Fibroblast of skin of right quadriceps (primary cell): ENCODE measurements at places on chromosomes 6 and 20.

DNA sequence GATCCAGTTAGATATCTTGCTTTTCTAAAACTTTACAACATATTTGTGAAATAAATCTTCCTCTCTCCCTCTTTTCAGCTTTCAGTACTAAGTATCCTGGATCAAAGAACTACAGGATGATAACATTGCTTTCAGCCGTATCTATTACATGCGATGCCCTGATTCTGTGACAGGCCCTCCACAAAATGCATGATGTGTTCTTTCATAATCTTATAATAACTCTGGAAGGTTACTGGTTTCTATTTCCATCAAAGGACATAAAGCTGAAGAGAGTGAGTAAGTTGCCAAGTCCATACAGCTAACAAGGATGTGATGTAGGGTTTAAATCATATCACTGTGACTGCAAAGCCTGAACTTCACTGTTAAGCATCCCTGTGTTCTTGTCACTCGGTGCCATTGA lies 62.9 kb upstream of the ADGRG6 start:
- DNase-seq: peak; percentile 14

- no peak for DNase-seq
Measured at GRCh38 chr6:129612440-129612839, 97.5 kb downstream of the ARHGAP18 start.

DNA sequence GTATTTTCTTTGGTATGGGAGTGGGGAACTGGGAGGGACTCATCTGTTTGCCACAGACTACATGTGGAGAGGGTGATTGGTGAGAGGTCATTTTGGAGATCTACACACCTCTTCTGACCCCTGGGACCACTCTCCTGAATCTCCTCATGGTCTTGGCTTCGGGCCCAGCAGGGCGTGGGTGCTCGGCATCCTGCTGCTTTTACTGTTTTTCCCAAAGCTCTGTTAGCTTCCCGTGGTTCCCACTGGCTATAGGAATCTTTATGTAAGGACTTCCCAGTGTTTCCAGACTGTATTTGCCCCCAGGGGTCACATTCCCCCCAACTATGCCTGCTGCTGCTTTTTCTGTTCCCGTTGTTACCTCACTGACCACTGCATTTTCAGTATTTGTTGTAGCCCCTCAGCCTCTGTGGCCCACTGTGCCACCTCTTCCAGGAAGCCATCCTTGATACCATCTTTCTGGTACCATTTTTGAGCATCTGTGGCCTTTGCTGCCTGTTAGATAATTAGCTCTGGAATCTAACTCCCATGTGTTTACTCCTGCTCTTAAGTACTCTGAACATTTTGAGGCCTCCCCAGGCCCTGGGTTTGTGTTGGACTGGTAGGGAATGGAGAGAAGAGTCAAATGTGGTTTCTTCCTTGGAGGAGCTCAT lies 14.9 kb downstream of the PLCG1 start:
- no peak for DNase-seq

GRCh38 chr20:57911512-57912226 lies 201.9 kb upstream of the PMEPA1 start:
- no peak for DNase-seq

GRCh38 chr6:37570482-37571133 lies 70.9 kb upstream of the CCDC167 start:
- no peak for DNase-seq

- no peak for DNase-seq
Measured at GRCh38 chr20:18794428-18794787, 19.2 kb upstream of the SCP2D1 start.

DNA sequence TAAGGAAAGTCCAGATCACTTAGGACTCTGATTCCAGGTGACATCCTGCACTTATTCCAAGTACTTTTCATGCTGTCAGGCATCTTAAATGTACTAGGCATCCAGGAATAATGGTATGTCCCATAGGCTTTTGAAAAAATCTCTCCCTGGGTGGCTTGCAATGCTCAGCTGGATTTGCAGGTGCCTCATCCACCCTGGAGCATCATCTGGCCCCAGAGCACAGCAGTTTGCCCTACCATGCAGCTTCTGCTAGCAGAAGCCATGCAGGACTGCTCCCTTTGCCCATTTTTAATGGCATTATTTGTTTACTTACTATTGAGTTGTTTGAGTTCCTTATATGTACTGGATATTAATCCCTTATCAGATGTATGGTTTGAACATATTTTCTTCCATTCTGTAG lies 45.2 kb downstream of the DZANK1 start:
- no peak for DNase-seq

DNA sequence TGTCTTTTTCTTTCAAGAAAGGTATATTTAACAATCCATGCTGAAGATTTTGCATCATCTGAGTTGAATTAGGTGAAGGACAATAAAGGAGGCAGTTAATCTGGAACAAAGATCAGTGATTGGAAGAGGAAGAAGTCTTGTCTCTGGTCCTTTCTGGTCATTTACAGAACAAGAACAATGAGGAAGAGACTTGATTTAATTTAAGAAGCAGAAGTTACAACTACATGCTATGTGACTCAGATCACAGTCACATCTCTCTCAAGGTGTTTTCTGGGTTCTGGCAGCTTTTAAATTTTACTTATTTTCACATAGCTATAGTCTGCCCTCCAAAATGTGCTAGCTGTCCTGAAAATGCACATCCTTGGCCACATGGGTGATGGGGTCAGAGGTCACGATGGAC lies 53.5 kb upstream of the DEK start:
- no peak for DNase-seq

- peak; percentile 67 for DNase-seq
Measured at GRCh38 chr6:106097411-106098231, 11.5 kb downstream of the PRDM1 start.

DNA sequence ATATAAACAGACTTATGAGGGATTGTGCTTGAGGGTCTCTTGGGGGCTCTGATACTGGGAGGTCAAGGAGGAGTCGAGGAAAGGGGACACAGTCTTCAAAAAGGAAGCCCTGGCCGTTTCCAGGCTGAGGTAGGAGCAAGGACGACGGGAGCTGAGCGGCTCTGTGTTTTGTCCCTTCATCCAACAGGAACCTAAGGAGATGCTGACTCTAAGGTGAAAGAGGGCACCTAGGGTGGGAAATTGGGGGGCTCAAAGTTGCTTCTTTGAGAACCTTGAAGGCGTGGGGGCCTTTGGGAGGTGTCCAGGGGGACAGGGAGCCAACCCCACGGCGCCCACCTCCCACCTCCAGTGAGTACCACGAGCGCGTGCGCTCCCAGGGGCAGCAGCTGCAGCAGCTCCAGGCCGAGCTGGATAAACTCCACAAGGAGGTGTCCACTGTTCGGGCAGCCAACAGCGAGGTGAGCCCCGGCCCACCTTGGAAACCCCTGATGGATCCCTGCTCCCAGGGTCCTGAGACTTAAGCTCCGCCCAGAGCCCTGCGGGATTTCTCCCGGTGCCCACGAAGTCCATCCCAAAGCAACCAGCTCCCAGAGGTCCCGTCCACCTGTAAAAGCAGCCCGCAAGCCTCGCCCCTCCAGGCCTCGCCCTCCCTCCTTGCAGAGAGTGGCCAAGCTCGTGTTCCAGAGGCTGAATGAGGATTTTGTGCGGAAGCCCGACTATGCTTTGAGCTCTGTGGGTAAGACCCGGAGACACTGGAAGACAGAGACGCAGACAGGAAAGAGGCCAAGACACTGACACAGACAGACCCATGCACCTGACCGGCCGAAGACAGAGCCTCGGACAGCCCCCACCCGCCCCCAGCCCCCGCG lies 2.9 kb downstream of the SPAG4 start:
- no peak for DNase-seq

DNA sequence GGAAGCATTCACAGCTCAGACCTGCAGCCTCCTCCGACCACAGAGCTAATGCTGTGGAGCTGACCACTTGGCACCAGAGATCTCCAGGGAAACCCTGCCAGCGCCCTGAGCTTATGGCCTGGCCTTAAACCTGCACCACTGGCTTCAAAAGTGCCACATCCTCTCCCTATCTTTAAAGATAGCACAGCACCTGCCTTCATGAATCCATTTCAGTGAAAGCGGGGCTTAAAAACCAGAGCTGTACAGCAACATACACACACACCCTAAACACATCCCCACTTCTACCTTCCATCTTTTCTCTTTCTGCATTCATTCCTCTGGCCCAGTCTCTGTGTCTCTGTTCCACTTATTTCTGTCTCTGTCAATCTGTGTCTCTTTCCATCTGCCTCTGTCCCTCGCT lies 59.8 kb upstream of the CCDC167 start:
- DNase-seq: no peak

DNA sequence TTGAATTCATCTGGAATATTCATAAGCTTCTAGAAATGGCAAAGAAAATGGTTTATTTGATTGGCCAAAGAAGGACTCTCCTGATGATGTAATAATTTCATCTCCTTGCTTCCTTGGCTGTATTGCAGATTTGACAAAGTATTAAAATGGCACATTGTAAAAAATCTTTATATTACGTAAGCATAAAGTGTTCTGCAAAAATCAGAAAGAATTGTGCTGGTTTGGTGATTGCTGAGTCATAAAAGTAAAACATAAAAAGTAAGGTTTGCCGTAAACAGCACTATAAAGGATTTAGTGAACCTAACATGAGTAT lies 255.9 kb upstream of the RREB1 start:
- DNase-seq: no peak

GRCh38 chr6:16690608-16691142 lies 70.6 kb downstream of the ATXN1 start:
- DNase-seq: peak; percentile 52

- DNase-seq: peak; percentile 14
Measured at GRCh38 chr6:128803911-128804310, 79.0 kb upstream of the LAMA2 start.

DNA sequence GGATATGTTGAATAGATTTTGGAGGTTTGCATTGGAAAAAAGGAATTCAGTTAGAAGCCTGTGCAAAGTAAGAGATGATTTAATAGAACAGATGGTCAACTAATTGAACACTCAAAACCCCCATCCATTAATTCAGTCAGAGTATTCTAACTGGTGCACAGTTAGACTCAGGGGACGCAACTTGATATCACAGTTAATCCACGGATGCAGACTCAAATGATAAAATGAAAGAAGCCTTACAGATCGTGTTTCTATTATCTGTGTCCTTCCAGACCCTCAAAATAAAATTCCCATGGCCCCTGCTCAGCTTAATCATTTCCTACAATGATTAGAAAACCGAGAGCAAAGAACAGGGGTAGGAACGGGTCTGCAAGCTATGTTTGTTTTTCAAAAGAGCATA lies 45.4 kb upstream of the DTNBP1 start:
- DNase-seq: no peak

DNA sequence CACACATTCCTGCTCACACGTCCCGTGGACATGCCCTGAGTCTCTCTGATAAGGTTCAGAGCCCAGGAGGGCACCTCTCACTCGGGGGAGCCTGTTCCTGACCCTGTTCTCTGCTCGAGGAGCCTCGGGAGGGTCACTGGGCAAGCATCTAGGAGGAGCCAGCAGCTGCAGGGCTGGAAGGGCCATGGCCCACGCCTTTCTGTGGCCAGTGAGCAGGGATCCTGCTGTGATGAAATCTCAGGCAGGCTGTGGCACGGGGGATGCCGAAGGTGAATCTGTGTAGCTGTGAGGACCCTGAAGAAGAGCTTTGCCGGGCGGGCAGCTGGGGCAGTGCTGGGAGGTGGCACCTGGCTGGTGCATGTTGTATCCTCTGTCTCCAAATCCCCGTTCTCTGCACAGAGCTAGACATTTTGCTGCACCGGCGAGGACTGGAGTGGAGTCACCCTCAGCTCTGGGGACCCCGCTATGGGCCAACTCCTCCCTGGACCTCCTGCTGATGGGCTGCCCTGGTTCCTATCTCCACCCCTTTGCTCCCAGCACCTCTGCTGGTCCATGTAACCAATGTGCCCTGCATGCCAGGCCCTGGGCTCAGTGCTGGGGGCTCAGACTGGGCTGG lies 7.1 kb upstream of the NPBWR2 start:
- no peak for DNase-seq

DNA sequence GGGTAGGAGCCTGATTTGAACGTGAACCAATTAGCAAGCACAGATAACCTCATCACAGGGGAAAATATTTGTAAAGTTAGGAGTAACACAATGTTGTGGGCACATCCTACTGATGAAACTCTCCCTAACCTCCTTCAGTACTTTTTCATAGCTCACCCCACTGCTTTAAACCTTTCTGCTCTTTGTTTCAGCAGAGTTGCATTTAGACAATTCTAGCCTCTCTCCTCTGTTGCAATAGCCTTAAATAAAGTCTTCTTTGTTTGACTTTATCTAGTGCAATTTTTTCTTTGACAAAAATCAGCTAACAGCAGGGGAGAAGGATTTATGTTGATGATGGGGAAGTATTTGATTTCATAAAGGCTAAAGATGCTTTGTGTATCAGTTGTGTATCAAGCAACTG lies 14.1 kb downstream of the C6orf141 start:
- no peak for DNase-seq

DNA sequence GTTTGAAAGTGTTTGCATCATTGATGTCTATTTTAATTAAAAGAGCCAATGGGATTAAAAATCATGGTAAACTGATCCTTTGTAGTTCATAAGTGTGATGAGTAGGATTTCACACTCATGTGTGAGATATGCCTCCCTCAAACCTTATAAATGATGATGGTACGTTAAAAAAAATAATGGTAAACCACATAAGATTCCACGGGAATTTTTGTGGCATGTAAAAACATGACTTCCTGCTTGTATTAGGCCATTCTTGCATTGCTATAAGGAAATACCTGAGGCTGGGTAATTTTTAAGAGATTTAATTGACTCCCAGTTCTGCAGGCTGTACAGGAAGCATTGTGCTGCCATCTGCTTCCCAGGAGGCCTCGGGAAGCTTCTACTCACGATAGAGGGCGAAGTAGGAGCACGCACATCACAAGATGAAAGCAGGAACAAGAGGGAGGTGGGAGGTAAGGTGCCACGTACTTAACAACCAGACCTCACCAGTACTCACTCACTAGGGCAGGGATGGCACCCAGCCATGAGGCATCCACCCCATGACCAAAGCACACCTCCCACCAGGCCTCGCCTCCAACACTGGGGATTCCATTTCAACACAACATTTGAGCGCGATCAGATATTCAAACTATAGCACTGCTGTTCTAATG lies 187.6 kb upstream of the QKI start:
- DNase-seq: peak; percentile 70

GRCh38 chr6:125944434-125944816 lies 12.1 kb upstream of the HINT3 start:
- peak; percentile 23 for DNase-seq

DNA sequence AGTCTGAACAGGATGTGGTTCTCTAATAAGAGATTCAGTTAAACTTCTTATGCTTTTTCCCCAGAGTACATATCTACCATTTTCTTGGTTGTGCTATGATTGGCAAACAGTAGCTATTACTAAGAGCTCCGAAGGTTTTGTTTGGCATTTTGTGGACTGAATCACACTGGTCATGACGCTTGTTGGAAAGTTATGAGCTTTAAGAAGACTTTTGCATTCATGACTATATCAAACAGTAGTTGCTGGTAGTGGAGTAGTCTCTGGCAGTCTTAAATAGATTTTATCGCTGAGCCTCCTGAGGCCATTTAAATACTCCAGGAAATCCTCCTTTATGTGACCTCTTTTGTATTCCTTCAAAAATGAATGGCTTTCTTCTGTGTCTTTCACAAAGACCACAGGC lies 40.8 kb downstream of the CCDC170 start:
- peak; percentile 50 for DNase-seq
